ENCODE measurements at places on chromosomes 7 and 10.

DNA sequence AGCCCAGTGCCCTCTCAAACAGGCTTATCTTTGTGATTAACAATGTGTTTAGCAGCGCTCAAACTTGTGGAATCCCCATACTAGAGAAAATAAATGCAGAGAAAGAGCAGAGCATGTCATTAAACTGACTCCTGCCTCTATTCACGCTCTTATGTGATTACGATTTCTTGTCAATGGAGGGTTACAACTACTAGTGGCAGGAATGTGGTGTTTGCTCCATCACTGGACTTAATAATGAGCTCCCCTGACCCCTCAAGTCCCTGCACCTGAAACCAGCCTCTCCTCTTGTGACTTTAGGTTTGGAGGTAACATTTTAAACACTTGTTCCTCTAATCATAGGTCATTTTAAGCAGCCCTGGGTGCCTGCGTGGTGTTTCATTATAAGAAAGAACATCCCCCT lies 121.9 kb downstream of the PLPP4 start:
- H3K27me3 ChIP-seq: no peaks in the 10 kb centered on the region
- no peaks in the 10 kb centered on the region for H3K4me1 ChIP-seq
- H3K36me3 ChIP-seq: no peaks in the 10 kb centered on the region

DNA sequence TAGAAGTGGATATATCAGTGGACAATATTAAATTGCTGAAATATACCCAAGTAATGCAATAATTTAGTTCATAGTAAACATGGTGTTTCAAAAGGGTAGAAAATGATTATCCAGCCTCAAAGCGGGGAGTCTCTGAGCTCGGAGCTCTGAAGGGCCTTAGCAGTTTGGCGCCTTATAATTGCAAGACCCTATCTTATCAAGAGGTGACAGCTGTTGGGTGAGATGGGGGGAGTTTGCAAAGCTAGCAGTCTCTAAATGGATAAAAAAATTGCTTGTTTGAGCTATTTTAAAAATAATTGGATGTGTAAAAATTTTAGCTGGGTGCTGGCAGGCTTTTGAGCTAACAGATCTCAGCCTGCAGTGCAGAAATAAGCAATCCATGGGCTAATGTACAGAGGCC lies 219.2 kb downstream of the CCSER2 start:
- no peaks in the 10 kb centered on the region for H3K4me1 ChIP-seq
- DNase-seq: no peak
- no peaks in the 10 kb centered on the region for H3K36me3 ChIP-seq
- no peak overlapping the region for H3K27ac ChIP-seq
- no peak overlapping the region for H3K4me3 ChIP-seq
- peaks cover 10% of the 10 kb centered on the region for H3K27me3 ChIP-seq

GRCh38 chr7:64688988-64689387 lies 23.1 kb downstream of the ZNF107 start:
- no peak overlapping the region for H3K27ac ChIP-seq
- no peaks in the 10 kb centered on the region for H3K27me3 ChIP-seq
- DNase-seq: no peak
- peaks cover 3% of the 10 kb centered on the region for H3K4me1 ChIP-seq
- H3K36me3 ChIP-seq: peaks cover 36% of the 10 kb centered on the region

DNA sequence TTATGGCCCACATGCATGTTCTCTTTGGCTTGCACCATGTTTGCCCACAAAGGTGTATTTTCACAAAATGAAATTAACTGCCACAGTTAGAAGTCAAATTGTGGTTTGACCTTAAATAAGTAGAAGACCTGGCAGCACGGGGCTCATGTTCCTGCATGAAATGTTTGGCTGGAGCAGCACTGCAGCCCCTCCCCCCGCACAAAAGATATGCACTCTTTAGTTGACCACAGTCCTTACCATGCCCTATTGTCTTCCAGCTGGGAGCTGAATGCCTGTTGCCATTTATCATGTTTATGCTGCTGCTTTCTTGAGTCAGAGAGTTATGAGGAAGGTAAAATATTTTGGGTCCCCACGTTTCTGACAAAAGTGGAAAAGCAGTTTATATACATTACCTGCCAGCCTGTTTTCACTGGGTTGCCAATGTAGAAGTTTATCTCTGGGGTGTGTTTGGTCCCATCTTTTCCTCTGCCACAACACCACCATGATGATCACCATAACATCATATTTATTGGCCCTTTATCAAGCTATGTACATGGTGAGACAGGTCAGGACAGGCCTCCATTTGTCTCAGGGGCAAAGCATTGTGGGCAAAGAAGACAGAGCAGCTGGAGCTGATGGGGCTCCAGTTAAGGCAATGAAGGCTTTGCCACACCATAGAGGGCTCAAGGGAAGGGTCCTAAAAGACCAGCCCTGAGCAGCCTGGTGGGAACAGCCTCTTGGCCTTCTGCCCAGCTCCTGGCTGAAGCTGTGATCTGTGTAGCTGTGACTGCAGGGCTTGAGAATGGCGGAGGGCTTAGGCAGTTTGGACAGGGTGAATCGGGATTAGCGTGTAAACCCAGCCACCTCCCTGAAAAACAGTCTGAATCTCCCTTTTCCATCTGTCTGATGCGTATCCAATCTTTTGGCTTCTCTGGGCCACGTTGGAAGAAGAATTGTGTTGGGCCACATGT lies 5.4 kb downstream of the PRF1 start:
- no peak for DNase-seq
- peaks cover 3% of the 10 kb centered on the region for H3K27me3 ChIP-seq
- H3K36me3 ChIP-seq: peaks cover 32% of the 10 kb centered on the region
- peaks cover 13% of the 10 kb centered on the region for H3K4me1 ChIP-seq
- no peak overlapping the region for H3K4me3 ChIP-seq
- no peak overlapping the region for H3K27ac ChIP-seq

- H3K4me3 ChIP-seq: no peak overlapping the region
- H3K27ac ChIP-seq: no peak overlapping the region
- no peaks in the 10 kb centered on the region for H3K4me1 ChIP-seq
- H3K36me3 ChIP-seq: no peaks in the 10 kb centered on the region
- DNase-seq: no peak
Observed at GRCh38 chr7:28761505-28761904, 196.6 kb downstream of the TRIL start.

DNA sequence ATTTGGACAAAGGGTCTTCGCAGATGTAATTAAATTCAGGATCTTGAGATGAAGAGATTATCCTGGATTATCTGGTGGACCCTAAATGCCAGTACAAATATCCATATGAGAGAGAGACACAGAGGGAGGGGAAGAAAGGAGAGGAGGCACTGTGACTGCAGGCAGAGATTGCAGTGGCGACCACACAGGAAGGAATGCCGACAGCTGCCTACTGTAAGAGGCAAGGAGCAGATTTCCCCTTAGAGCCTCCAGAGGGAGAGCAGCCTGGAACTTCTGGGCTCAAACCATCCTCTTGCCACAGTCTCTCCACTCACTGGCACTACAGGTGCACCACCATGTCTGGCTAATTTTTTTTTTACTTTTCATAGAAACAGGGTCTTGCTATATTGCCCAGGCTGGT lies 152.3 kb downstream of the SDK1 start:
- H3K4me1 ChIP-seq: peaks cover 4% of the 10 kb centered on the region
- H3K27ac ChIP-seq: no peak overlapping the region
- no peaks in the 10 kb centered on the region for H3K36me3 ChIP-seq
- peaks cover 2% of the 10 kb centered on the region for H3K27me3 ChIP-seq
- no peak overlapping the region for H3K4me3 ChIP-seq

Measured in activated T-helper 2 cell treated with anti-CD3 and anti-CD28 coated beads, Interferon-gamma antibody, Interleukin-2, Interleukin-4, amounts not matched to agents 10 μg/mL and 5 μg/mL and 100 μg/mL, durations not matched to agents 14 hours and 24 hours and 36 hours (primary cell).